Progenitor cell of endocrine pancreas (in vitro differentiated cells): ENCODE measurements at places on chromosomes 6 and 20.

- no peak for DNase-seq
Measured at GRCh38 chr6:160464744-160465143, 116.6 kb downstream of the SLC22A3 start.

DNA sequence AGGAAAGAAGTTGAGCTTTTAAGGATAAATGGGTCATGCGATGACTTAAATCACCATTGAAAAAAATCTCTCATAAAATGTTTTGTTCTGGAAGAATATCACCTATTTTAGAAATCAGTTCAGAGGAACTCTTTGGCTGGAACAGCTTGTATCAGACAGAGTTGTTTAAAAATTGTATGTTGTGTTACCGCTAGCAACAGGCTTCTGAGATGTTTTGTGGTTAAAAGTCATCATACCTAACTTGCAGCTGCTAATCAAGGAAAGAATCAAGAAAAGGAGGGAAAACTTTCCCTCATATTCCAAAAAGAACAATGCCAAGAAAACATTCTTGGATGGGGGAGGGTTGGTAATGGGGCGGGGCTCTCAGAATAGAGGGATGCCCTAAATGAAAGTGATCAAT, 220.7 kb upstream of the CITED2 start:
- no peak for DNase-seq

DNA sequence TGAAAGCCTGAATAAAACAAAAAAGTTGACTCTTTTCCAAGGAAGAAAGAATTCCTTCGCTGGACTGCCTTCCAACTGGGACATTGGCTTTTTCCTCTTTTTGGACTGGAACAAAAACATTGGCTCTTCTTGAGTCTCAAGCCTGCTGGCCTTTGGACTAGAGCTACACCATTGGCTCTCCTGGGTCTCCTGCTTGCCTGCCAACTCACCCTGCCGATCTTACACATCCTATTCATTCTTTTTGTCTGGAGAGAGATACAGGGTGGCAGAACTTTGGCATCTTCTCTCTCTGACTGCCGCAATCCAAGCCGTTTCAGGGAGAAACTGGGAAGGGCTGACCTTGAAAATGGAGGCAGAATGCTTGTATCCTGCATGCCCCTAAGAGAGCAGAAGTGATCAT, 20.2 kb downstream of the DDO start:
- DNase-seq: no peak

GRCh38 chr6:113347436-113347835, 509.7 kb upstream of the MARCKS start:
- no peak for DNase-seq

GRCh38 chr6:40545954-40546353, 41.2 kb downstream of the LRFN2 start:
- DNase-seq: no peak

- no peak for DNase-seq
Measured at GRCh38 chr6:148611213-148611612, 135.6 kb upstream of the UST start.

GRCh38 chr6:147382945-147383554, 125.4 kb upstream of the SAMD5 start:
- no peak for DNase-seq

DNA sequence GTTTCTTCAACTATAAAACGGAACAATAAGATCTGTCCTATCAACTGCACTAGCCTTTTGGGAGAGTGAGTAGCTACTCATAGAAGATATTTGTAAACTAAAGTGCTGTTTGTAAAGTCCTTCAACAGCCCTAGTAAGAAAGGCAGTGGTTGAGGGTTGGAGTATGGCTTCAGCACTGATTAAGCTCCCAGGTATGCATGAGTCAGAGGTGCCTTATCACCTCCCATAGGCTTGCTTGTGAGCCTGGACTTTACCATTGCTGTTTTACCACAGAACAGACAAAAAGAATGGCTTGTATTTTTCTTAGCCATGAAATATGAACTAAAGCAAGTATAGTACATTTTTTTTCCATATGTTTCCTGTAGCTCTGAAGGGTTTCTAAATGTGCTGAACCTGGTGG, 44.1 kb downstream of the SAMD3 start:
- DNase-seq: no peak

DNA sequence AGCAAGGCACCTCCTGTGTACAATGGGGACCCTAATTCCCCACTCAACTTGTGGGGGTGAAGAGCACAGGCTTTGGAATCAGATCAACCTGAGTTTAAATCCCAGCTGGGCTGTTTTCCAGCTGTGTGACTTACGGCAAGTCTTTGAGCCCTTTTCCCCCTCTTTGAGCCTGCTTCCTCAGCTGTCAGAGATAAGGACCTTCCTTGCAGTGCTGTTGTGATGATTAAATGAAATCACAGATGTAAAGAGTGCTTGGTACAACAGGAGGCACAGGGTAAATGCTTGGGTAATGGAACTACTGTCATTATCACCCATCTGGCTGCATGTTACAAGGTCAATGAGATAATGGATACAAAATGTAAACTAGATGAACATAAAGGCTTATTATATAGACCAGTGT, 3.2 kb downstream of the SNX21 start:
- DNase-seq: no peak

DNA sequence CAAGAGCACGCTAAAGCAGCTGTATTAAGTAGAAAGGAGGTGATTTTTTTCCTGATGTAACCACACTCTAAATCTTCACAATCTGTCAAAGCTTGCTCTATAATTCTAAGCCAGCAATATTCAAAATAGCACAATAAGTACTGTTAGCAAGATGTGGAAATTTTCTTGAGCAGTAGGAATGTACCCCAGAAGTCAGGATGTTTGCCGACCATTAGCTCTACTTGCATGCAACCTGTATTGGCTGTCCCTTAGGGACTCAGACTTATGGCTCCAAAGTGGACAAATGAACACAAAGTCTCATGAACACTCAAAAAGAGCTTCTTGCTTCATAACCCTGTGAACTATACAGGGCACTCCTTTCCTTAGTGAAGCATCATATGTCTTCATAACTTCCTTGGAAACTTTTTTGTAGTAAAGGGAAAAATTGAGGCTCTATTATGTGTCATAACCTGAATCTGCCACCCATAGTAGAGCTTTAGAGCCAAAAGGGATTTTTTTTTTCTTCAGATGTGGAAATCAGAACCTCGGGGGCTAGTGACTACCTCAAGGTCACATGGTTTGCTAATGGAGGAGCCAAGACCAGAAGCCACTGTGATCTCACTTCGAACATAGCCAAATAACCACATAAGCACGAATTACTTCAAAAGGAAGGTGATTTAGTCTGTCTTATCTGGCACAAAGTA, 54.5 kb downstream of the ADGRG6 start:
- DNase-seq: no peak

GRCh38 chr6:15570171-15570570, 92.7 kb downstream of the DTNBP1 start:
- no peak for DNase-seq

- DNase-seq: no peak
Measured at GRCh38 chr6:75025371-75025770, 180.5 kb downstream of the COL12A1 start.

DNA sequence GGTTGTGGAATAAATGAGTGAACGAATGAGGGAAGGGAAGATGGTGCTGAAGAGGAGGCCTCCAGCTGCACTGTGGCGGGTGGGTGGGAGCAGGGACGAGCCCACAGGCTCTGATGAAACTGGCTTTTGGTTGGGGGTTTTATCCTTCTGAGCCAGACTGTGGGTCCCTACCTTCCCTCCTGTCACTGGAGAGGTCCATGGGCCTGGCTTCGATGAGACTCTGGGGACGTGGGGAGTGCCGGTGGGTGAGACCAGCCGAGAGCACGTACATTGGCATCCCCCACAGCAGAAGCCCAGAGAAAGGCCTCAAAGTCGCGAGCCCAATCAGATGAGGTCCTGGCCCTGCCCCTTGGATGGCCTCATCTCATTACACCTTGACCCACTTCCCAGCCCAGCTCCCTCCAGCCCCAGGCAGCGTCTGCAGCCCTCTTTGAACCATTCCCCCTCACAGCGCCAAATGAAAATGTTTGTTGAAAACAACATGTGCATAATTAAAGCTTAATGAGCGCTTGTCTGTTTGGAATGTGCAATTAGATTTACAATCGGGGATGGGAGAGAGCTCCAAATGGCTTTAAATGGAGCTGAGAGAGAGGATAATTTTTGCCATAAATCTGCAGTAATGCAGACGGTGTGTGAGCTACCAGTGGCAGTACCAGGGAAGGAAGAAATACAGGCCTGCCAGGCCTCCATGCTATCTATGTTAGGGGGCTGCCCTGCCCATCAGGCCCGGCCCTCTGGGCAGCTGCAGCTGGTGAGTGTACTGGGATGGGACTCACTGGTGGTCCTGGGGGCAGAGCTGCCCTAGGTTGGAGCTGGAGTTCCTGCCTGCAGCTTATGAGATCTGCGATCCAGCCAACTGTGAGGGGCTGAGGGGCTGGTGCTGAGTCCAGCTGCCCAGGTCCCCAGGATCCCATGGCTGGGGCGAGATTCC, 47.2 kb downstream of the TOX2 start:
- DNase-seq: no peak
